ENCODE measurements at places on chromosomes 12 and 14. TPM values are rescaled to one million over a fixed set of nuclear protein-coding genes. Genes with fewer than 3 reads are reported as not detected.

DNA sequence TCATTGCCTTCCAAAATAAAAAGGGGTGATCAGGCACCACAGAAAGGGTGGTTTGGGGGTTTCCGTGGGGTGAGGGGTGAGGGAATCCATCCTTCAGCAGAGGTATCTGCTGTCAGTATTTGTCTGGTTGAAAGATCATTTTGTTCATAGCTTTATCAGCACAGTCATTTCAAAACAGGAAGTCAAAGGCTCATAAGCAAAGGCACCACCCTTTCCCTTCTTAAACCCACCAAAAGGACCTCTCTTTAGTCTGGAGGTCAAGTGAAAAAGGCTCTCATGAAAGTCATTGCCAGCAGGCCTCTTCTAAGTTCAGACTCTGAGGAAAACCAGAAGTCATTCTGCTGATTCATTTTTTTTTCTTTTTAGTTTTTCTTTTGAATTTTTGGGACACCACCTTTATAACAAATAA, 6.2 kb downstream of the CHST11 start:
- DNase-seq, result no peak

GRCh38 chr12:103697971-103698751, 111.1 kb downstream of the STAB2 start:
- DNase-seq, result no peak

The LRP1-AS gene
- total RNA-seq, result not detected

The TAS2R13 gene
- total RNA-seq, result not detected

GRCh38 chr12:9039397-9039977, 50.1 kb downstream of the KLRG1 start:
- DNase-seq, result no peak
